Neural progenitor cell (in vitro differentiated cells): ENCODE measurements at places on chromosomes 12 and 14. TPM values are rescaled to one million over a fixed set of nuclear protein-coding genes. Genes with fewer than 3 reads are reported as not detected.

The LHX5 gene
- total RNA-seq: 48.4 and 98.7 TPM in 2 replicates

GRCh38 chr12:80041692-80042091, 57.6 kb upstream of the OTOGL start:
- DNase-seq: no peak
- no peak overlapping the region for H3K4me3 ChIP-seq
- no peaks in the 10 kb centered on the region for H3K4me1 ChIP-seq
- no peak overlapping the region for H3K27ac ChIP-seq
- no peaks in the 10 kb centered on the region for H3K36me3 ChIP-seq

GRCh38 chr12:77249892-77250291, 184.5 kb upstream of the E2F7 start:
- no peak overlapping the region for H3K27ac ChIP-seq
- no peak for DNase-seq
- no peak overlapping the region for H3K4me3 ChIP-seq
- H3K4me1 ChIP-seq: peaks cover 11% of the 10 kb centered on the region
- H3K36me3 ChIP-seq: no peaks in the 10 kb centered on the region

- no peak for DNase-seq
- no peaks in the 10 kb centered on the region for H3K27me3 ChIP-seq
Measured at GRCh38 chr14:75523771-75524171, 1.5 kb downstream of the BATF start.

- H3K27me3 ChIP-seq: peaks cover 37% of the 10 kb centered on the region
- no peak for DNase-seq
- no peak overlapping the region for H3K4me3 ChIP-seq
Measured at GRCh38 chr12:105334001-105334400, 3.5 kb downstream of the C12orf75 start.
